ENCODE measurements at places on chromosomes 13 and 19.

DNA sequence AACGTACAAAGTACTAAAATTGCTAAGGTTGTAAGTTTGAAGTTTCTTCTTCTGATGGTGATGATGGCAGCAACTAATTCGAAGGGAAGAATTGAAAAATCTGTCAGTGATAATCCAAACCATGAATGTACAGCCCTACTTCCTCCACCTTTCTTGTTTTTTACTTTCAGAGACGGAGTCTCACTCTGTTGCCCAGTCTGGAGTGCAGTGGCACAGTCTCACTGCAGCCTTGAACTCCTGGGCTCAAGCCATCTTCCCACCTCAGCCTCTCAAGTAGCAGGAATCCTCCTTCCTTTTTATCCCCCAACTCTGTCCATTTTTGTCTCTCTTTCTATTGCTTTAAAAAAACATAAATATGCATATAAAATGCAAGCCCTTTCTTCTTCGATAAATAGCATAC, 112.3 kb upstream of the SOX21 start:
- DNase-seq = no peak

DNA sequence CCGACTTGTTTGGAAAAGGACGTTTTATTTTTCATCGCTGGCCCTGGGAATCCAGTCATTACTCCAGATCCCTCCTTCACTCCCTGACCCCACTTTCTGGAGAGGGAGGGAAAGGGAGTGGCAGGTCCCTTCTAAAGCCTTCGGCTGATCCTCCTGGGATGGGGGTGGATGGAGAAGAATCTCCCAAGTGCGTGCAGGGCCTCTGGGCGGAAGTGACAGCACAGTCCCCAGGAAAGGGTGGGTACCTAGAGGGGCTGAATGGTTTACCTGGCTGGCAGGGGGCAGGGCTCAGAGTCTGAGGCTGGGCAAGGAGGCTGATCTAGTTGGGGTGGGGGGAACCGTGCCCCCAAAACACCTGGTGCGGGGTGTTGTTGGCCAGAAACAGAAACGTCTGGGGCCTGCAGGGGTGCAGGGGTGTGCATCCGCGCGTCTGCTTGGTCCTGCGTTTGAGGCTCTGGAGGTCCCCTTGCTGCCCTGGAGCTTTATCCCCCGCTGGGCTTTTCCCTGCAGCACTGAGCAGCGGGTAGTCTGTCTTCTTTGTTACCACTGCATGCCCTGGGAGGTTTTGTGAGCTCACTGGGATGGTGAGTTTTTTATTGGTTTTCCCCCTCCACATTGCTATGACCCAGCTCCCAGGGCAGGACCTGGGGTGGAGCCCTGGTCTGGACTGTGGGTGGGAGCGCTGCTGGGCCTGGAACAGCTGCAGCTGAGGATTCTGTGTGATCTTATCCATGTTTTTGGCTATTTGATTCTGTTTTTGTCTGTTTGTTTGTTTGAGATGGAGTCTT, 3.0 kb upstream of the ZNF628 start:
- no peak for DNase-seq

DNA sequence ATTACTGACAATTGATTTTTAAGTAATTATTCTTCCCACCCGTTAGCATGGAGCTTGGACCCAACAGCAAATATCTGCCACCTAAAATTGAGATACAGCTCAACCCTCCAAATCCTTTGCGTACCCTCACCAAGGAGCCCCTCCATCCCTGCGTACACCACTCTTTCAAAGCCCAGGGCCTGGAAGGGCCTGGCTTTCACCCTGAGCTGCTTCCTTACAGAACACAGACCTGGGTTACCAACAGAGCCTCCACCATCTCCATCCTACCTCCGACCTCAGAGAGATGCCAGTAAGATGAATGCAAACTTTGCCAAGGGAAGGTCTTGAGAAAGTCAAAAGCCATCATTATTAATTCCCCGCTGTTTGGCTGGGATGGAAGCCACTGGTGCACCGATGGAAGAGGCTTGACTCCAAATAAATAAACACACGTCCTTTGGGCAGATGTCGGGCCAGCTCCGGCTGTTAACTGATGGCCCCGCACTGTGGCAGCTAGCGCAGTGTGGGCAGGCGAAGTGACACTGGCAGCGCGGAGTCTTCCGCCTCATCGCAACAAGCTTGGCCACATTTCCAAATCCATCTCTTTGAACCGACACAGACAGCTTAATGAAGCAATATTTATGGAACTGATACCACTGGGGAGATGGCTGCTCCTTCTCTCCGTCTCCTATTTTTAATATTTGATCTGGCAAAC, 150.2 kb upstream of the VSTM2B start:
- DNase-seq = peak; percentile 8

DNA sequence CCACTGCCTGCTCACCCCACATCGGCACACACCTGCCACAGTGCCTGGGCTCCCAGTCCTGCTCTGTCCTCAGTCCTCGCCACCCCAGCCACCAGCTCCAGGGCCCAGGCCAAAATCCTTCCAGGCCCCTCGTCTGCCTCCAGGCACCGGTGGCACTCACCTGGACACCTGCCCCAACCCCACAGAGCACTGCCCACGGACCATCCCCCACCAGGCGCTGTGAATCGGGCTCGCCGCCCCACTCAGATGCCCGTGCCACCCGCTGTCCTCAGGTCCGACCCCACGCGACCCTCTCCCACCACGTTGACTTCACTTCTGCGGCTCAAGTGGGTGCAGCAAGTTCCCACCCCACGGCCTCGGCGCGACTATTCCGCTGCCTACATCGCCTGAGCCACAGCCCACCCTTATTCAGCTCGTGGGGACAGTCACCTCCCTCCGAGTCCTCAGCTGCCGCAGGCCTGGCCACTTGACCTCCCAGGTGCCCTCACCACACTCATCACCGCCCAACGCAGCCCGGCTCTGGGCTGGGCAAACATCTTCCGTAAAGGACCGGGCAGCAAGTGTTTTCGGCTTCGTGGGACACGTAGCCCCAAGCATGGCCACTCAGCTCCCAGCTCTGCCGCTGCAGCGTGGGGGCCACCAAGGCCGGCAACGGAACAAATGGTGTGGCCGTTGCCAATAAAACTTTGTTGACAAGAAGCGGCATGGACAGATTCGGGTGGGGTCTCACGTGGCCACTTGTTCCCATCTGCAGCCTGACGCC, 5.7 kb downstream of the PIP5K1C start:
- DNase-seq = peak; percentile 36

DNA sequence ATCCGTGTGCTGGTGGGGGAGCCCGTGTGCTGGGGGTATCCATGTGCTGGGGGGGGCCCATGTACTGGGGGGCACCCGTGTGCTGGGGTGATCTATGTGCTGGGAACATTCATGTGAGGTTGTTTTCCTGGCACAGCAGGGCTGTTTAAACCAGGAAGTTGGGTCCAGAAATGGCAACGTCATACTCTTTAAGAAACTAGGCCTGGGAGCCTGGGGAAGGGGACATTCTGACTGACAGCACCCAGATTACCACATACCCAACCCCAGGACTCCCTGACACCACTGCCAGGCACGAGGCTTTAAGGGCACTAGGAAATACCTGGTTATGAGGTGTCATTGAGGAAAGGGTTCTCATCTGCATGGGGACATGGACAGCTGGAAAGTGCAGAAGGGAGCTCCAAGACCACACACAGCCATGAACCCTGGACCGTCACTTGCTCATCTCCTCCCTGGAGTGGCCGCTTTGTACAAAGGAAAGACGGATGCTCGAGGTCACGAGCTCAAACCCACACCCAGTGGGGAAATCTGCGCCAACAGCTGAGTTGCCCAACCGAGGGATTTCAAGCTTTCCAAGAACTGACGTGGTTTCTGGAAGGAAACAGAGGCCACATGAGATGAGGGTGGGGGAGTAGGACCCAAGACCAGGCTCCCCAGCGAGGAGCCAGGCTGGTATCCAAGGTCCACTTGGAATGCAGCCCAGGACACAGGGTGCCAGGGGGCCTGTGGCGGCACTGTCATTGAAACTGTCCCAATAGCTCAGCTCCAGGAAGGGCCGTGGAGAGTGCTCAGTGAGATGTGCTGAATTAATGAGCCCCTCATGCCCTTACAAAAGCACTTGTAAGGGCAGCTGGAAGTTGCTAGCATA, 40.9 kb downstream of the RAB20 start:
- no peak for DNase-seq

DNA sequence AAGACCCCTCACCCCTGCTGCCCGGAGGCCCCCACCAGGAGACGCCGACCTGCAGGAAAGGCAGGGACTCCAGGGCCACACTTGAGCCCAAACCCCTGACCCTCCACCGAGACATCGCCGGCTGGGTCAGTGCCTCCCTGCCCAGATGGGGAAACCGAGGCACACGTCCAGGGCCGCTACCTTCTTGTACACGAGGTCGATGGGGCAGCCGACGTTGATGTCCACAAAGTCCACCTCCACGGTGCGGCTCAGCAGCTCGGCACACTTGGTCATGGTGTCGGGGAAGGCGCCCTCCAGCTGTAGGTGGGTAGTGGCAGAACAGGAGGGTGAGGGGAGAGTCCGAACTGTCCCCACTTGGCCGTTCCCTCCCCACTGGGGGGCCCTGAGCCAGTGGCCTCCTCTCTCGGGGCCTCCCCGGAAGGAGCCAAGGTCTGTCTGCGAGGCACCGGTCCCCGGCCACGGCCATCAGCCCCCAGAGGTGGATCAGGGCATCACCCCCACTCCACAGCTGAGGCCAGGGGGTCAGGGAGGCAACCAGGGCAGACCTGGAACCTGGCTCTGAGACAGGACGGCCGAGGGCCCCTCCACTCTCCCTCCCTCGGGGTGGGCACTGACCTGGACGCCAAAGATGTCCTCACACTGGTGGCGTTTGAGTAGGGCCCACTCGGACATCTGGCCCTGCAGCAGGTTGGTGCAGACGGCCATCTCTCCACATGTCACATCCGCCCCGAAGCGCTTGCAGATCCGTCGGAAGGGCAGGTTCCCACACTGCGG, 3.0 kb upstream of the PRR22 start:
- DNase-seq = no peak

GRCh38 chr13:85386424-85386823, 412.8 kb downstream of the SLITRK6 start:
- DNase-seq = no peak
